Activated T-helper 1 cell treated with anti-CD3 and anti-CD28 coated beads, Interleukin-2, amount 50 U/mL, for 16 hours (primary cell): ENCODE measurements at places on chromosomes 12 and 14.

DNA sequence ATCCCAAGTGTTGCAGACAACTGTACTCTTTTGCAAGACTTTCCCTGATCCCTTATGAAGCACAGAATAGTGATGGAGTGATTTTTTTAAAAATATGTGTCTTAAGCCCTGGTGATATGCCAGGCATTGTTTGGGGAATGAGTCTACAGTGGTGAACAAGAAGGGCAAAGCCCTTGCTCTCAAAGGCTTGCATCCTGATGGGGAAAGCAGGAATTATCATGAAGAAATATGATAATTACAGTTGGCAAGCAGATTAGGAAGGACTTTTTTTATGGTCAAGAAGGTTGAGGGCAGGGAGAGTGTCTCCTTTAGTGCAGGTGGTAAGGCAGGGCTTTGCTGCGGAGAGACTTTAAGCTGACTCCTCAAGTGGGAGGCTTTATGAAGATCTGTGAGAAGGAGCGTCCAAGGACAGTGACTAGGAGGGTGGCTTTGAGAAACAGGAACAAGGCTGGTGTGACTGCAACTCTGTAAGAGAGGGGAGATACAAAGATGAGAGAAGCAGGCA is 100.2 kb downstream of the SYNE2 start:
- no peak for DNase-seq

GRCh38 chr12:18454330-18454729 is 193.0 kb downstream of the PIK3C2G start:
- no peak for DNase-seq

GRCh38 chr12:19938491-19938890 is 429.8 kb upstream of the PDE3A start:
- no peak for DNase-seq

DNA sequence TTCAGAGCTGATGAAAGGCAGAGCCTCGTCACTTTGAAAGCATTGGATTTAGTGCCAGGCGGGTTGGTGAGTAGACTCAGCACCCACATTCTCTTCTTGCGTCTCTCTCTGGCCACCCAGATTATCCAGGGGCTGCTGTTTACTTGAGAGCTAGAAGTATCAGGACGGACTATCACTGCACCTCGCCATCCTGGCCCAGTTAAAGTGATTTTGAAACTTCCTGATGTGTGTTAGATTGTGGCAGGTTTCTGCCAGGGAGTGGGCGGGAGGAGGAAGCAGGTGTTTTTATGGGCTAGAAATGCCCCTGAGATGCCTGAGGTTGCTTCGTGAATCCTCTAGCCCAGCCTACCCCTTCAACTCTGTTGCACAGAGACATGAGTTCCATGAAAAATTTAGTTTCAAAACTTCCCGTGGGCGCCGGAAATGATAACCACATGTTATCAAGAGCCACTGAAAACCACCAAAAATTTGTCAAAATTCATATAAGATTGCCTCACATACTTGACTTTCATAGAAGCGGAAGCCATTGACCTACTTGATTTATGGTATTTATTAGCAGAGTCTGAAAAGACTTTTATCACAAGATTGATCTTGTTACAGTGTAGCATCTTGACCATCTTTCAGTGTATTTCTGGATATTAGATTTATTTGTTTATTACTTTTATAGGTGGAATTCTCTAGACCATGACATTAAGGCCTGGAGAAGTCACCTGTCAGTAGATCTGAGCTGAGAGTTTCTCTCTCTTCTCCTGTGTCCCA is 466.0 kb downstream of the RAD51B start:
- no peak for DNase-seq

DNA sequence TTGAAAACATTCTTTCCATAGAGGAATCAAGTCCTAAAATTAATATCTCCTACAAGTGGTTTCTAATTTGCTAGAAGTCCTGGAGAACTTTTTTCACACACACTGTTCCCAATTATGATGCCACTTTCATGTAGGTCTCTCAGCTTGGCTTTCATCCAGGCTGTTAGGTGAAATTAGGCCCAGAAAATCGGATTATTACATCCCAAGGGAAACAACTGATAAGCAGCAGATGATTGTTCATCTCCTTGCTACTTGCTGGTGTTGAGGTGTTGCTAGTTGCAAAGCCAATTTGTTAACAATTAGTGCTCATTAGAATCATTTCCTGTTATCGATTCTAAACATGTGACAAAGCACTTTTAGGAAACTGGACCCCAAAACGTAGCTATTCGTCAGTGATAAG is 248.0 kb downstream of the PDZRN4 start:
- no peak for DNase-seq

DNA sequence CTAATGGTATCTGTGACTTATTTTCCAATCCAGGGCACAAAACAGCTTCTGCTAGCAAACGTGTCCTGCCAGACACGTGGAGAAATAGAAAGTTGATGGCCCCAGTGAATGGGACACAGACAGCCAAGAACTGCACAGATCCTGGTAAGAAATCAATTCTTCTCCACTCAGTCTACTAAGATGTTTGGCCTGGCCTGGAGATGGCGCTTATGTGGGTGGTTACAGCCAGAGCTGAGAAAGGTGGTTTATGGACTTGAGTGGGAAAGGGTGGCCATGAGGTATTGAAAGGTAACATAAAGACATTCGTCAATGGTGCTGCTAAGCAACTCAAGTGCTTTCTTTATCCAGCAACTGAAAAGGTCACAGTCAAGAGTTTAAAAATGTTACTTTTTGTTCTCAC is 2.9 kb downstream of the SLC24A4 start:
- no peak for DNase-seq
